ENCODE measurements at places on chromosomes 6 and 20.

- no peak for DNase-seq
Measured at GRCh38 chr6:88238901-88239300, 72.8 kb upstream of the CNR1 start.

GRCh38 chr6:14748679-14749078, 497.2 kb upstream of the JARID2 start:
- DNase-seq = no peak

DNA sequence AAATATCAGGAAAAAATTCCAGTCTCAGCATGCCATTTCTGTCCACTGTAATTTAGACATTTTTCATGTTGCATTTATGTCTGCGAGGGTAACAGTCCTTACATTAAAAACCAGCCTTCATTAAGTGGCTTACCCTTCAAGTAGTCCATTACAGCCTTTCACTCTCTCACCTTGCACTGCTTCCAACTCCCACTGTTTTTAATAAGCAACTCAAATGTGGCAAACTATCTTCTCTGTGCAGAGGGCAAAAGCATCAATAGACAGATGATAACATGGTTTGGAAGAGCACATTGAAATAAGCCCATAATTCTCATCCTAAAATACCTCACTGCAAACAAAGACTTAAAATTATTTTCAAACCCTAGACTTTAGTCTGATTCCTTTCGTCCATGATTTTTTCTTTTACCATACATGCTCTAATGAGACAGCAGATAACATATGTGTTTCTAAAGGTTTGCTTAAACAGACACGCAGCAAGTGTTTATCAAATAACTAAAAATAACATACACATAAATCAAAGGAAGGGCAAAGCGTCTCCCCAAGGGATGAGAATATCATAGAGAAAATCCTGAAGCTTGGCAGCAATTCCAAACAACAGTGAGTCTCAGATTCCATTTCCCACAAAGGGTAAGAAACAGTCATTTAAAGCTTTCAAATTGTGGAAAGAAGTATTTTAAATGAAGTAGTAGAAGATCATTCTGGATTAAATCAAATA, 130.4 kb downstream of the PTPRK start:
- no peak for DNase-seq

- no peak for DNase-seq
Measured at GRCh38 chr6:115441651-115442050, 619.0 kb downstream of the FRK start.

DNA sequence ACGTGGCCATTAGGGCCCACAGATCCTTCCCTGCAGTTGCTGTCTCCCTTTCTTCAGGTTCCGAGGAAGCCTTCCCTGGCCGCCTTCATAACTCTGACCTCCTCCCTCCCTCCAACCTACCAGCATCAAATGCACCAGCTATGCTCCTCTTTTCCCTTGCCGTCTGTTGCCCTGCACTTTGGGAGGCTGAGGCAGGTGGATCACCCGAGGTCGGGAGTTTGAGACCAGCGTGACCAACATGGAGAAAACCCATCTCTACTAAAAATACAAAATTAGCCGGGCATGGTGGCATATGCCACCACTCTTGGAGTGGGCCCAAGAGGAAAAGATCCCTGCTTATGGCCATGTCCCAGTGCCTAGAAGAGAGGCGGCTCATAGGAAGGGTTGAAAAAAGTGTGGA, 31.8 kb downstream of the RNASET2 start:
- no peak for DNase-seq
